ENCODE measurements at places on chromosomes 7 and 10.

DNA sequence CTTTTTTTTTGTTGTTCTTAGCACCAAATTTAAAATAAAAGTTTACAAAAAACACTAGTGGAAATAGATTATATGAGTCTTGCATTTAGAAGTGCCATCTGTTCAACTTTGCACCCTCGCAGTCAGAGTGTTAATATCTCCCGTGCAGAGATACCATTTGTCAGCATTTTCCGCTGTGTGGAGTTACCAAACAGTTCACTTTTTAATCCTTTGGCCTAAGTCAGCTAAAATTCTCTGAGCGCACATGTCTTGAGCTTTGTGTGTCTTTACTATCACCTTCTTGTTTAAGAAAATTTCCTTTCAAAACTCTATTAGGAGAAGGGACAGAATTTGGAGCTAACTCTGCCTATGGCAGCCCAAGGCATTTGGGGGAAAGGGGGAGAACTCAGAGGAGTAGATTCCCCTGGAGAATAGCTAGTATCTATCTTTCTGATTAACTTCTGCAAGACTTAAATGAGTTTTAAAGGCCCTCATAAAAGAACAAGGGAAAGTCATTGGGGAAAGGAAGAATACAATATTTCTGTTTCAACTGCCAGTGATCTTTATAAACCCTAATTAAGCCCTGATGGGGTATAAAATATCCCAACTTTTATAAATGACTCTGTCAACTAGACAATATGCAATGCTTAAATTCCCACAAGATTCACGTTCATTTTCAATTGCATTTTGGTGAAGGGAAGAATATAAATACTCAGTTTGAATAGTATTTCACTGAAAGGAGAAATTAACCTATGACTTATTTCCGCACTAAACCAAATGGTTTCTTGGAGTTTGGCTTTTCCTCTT is 114.9 kb upstream of the RAB11FIP2 start:
- no peak for DNase-seq

- DNase-seq, result no peak
Observed at GRCh38 chr7:95910341-95910740, 138.0 kb downstream of the DYNC1I1 start.

DNA sequence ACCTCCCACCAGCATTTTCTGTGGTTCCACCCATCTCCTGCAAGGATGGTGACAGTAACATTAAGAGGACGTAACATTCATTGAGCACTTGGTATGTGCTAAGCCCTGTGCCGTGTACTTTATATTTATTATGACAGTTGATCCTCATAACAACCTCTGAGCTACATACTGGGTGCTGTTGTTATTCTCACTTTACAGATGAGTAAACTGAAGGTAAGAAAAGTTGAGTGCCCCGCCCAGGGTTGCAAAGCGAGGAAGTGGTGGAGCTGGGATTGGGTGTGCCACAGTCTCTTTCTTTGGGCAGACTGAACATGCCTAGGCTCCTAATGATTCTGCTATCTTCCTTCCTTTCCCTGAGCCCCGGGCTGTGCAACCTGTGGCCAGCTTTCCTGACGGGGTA is 107.4 kb downstream of the SH3PXD2A start:
- DNase-seq, result no peak

- DNase-seq, result no peak
Observed at GRCh38 chr7:106216517-106216922, 68.3 kb downstream of the NAMPT start.

DNA sequence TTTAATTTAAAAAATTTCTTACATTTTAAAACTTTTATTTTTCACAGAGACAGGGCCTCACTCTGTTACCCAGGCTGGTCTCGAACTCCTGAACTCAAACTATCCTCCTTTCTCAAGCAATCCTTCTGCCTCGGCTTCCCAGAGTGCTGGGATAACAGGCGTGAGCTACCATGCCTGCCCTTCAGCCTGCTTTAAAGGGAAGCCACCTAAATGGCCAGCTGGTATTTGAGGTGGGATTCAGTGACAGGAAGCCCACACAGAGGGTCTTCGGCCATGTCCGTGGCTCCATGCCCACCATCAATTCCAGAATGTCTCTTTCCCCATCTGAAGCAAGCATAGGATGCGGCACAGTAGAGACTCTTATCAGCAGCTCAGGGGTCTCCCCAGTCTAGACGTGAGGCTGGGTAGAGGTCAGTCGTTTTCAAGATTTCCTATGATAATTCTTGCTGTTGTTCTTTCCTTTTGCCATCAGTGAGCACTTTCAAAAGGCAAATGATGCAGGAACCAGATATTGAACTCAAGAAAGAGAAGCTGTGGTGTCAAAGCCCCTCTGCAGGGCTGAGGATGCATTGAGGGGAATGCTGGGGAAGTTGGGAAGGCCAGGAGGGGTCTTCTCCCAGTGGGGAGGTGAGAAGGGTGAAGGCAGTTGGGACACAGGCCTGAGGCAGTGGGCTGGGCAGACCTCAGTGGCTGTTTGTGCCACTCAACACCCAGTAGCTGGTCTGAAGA is 291.5 kb upstream of the IGFBP3 start:
- DNase-seq, result no peak

- no peak for DNase-seq
Observed at GRCh38 chr7:46360296-46360695, 439.2 kb upstream of the IGFBP3 start.

DNA sequence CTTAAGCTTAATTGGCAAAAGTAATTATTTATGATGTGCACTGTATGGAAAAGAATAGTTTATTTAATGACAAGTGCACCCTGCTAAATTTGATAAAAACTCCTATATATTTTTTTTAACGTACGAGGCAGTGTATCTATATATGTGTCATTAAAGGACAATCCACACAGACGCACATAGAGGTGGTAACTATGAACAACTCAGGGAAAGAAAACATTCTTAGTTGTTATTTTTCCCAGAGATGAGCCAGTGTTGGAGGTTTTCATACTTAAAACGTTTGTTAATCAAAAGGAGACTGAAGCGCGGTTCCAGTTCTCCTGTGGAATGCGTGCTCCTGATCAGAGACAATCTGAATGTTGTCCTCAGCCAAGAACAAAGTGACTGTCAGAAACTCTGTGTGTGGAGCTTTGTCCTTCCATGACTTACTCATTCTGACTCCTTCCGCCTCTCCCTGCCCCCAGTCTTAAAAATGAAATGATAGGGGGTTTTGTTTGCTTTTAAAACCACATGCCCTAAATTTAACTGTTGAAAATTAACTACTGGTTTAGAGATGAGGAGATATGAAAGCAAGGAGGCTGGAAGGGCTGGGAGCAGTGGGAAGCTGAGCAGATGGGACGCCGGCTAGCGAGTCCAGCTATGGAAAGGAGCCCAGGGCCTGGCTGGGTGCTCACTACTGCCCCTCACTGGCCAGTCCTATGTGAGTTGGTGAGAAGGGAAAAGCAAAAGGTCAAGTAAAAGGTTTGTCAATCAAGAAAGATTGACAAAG is 99.6 kb downstream of the SVIL start:
- DNase-seq, result no peak

GRCh38 chr10:33521062-33521461 is 186.6 kb upstream of the NRP1 start:
- no peak for DNase-seq

DNA sequence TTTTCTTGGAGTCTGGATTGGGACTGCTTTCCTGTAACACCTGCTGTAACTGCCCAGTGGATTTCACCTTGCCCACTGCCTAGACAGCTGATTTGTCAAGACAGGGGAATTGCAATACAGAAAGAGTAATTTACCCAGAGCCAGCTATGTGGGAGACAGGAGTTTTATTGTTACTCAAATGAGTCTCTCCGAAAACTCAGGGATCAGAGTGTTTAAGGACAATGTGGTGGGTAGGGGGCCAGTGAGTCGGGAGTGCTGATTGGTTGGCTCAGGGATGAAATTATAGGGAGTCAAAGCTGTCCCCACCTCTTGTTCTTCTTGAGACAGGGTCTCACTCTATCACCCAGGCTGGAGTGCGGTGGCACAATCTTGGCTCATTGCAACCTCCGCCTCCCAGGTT is 25.2 kb upstream of the BNIP3 start:
- no peak for DNase-seq

DNA sequence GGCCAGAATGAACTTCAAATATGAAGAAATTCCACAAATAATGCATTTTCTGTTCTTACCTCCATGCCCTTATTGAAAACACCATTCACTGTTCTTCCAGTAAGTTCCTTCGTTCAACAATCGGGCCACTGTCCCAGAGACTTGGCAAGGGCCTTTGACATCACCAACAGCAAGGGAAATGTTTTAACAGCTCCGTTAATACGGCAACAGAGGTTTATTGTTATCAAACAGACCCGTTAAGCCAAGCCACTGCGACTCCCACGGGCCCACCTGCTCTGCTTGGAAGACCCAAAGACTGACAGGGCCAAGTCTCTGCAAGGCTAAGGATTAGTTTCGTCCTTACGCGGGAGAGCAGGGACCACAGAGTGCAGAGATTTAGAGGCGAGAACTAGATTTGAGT is 43.4 kb upstream of the LYZL1 start:
- DNase-seq, result no peak

- DNase-seq, result no peak
Observed at GRCh38 chr10:108521827-108522492, 1357.5 kb upstream of the SORCS1 start.

DNA sequence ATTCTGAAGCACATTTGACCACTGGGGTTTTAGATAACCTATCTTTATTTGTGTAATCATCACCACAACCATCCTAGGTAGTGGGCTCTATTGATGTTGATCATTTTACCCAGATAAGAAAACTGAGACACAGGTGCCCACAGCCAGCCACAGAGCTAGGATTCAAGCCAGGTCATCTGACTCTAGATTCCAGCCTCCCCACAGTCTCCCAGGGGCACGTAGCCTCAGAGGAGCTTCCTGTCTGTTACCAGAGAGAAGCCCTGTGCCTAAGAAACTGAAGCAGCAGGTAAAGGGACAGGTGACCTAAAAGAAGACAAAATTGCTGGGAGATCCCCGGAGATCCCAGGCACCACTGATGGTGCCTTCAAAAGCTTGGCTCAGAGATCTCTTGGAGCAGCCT is 55.8 kb downstream of the ALOX5 start:
- DNase-seq, result no peak

DNA sequence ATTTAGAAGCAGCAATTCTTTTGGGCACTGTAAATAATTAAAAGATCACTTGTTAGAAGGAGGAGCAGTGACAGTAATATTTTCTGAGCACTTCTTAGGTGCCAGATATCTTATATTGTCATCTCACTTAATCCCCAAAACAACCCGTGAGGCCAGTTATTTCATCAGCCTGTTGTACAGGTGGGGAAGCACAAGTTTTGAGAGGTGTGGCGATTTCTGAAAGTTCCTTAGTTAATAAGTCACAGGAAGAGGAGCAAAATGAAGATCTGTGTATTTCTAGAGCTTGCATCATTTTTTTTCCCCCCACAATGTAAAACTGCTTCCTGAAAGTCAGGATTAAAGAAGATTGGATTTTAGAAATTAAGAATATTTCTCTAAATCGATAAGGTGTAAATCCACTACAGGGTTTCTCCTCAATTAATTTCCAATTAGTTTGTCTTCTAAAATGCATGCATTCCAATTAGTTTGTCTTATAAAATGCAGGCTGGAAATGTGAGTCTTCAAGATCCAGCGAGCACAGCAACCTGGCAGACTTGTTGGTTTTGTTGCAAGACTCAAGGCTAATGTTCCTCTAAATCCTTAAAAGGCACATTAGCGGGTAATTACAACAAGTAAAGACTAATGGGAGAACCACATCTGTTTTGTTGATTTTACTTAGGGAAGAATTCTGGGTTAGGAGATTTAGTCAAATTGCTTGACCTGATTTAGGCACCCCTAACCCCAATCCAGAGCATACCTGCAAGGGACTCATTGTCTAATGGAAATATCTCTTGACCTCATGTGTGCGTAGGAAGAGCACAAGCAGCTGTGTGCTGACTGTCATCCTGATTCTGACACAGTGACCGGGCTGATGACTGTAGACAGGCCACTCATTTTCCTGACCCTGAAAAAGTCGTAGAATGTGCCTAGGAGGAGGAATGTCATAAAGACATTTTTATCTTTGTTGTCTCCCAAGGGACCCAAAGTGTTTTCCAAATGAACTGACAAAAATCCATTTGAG is 272.0 kb downstream of the BAMBI start:
- no peak for DNase-seq

- no peak for DNase-seq
Observed at GRCh38 chr10:99964791-99965190, 45.0 kb downstream of the DNMBP start.

GRCh38 chr10:120644556-120645410 is 187.8 kb downstream of the PLPP4 start:
- DNase-seq, result no peak

DNA sequence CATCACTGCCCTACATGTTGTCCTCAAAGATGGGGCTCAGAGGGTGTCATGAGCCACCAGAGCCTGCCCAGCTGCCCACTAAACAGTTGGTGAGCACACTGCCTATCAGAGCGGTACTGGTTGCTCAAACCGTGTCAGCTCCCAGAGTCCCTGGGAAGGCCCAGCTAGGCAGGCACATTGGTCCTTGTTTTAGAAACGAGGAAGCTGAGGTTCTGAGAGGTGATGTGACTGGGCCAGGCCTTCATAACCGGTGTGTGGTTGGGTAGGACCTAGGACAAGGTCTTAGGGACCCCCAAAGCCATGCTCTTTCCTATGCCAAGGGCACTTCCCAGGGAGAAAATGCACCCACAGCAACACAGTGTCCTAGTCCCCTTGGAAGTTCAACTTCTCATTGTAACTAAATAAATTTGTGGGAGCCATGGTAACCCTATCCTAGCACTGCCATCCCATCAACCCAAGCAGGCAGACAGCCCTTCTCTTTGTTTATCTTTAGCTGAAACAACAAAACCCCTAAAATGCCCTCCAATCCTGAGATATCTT is 174.7 kb upstream of the PDE1C start:
- no peak for DNase-seq

DNA sequence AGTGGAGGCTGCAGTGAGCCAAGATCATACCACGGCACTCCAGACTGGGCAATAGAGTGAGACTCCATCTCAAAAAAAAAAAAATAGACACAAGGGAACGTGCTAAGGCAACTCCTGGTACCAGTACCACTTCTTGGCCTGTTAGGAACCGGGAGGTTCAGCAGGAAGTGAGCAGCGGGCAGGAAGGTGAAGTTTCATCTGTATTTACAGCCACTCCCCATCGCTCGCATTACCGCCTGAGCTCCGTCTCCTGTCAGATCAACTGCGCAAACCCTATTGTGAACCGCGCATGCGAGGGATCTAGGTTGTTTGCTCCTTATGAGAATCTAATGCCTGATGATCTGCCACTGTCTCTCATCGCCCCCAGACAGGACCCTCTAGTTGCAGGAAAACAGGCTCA is 69.9 kb upstream of the FOXK1 start:
- DNase-seq, result no peak

DNA sequence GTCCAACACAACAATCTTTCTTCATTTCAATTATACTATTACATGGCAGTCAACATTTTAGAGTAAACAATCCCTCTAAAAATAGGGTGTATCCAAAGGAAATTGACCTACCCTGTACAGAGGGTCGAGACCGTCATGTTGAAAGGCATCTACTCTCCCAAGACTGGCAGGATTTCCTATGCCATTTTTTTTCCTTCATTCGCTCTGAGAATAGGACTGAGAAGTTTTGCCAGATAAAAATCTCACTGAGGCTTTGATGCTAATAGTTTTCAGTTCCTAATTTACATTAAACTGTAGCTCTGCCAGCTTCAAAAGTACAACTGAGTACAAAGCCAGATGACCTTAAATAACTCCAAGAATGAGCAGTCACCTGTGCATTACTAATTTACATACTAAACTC is 84.5 kb upstream of the SEMA3C start:
- DNase-seq, result no peak

GRCh38 chr10:93334901-93335327 is 147.2 kb downstream of the MYOF start:
- DNase-seq, result no peak
